Osteoblast (primary cell): ENCODE measurements at places on chromosomes 5 and 9. TPM values are rescaled to one million over a fixed set of nuclear protein-coding genes. Genes with fewer than 3 reads are reported as not detected.

Gene LCP2
- total RNA-seq, result not detected in 2 replicates

- peaks cover 30% of the 10 kb centered on the region for H3K4me1 ChIP-seq
- H3K36me3 ChIP-seq, result no peaks in the 10 kb centered on the region
- H3K4me3 ChIP-seq, result no peak overlapping the region
- peak; percentile 58 for DNase-seq
Observed at GRCh38 chr9:136058084-136058483, 37.0 kb downstream of the NACC2 start.

DNA sequence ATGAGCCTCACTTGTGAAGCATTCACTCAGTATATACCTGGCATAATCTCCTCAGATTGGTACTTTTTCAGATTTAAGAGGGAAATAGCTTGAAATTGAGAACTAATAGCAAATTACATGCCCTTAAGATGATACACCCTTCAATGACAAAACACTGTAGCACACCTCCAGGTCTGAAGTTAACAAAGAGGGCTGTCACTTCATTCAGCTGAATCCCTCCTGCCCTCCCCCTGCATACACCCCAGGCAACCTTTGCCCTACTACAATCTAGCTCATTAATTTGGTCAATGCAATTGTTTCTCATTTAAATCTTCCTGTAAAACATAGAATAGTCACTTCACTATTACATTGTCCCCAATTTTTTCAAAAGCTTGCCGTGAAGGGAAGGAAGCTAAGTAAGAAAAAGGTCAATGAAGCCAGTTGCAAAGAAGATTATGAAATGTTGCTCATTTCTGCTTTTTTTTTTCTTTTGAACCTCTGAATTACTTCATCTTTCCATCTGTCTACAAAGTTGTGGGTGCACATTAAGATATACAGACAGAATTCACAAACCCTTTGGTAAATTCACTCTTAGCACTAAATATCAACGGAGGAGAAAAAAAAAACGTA is 294.8 kb upstream of the PTGER4 start:
- no peak for DNase-seq
- H3K4me3 ChIP-seq, result no peak overlapping the region
- no peaks in the 10 kb centered on the region for H3K27me3 ChIP-seq
- H3K36me3 ChIP-seq, result no peaks in the 10 kb centered on the region
- H3K4me1 ChIP-seq, result peaks cover 23% of the 10 kb centered on the region

DNA sequence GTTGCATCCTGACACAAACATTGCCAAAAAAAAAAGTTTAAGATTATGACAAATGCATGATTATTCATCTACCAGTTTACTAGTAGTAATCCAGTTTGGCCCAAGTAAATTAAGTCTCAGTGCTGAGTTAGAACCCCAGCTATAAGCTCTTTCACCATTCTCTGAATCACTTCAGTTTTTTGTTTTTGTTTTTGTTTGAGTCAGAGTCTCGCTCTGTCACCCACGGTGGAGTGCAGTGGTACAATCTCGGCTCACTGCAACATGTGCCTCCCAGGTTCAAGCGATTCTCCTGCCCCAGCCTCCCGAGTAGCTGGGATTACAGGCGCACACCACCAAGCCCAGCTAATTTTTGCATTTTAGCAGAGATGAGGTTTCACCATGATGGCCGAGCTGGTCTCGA is 1.5 kb upstream of the PCYOX1L start:
- no peak for DNase-seq
- no peak overlapping the region for H3K27ac ChIP-seq

DNA sequence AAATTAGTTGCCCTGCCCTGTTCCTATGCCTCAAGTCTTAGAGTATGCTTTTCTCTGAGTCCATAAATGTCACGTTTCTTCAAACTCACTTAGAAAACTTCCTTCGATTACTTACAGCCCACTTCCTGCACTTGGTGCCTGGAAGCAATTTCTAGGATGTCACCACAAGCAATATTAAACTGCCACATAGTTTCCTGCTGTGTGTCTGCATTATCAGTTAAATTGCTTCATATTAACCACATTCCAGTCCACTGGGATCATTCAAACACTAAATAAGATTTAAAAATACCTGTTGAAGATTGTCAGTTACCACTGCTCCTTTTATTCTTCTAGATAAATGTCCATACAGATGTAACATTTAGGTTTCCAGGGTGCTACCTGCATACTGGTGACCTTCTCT is 4.1 kb downstream of the DENND1A start:
- H3K36me3 ChIP-seq, result no peaks in the 10 kb centered on the region
- peaks cover 24% of the 10 kb centered on the region for H3K4me1 ChIP-seq
- no peak for DNase-seq

- no peaks in the 10 kb centered on the region for H3K36me3 ChIP-seq
- H3K4me1 ChIP-seq, result no peaks in the 10 kb centered on the region
- no peak for DNase-seq
- no peak overlapping the region for H3K27ac ChIP-seq
Observed at GRCh38 chr9:30039712-30040111, 2344.7 kb upstream of the ACO1 start.

DNA sequence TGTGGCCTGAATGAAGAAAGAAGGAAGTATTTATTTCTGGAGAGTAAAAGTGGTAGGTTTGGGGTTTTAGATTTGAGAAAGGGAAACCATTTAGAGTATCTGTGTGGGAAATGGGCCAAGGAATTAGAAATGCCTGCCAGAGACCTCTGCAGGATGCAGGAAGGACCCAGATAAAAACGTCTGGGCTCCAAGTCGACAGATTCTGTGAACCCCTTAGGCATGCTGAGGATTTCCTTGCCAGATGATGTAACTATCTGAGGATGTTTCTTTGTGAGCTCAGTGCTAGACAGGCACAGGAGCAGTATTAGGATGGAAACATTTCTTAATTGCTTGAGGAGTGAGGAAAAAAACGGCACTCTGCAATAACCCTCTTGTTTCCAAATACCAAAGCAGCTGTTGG is 251.8 kb upstream of the DMRT1 start:
- H3K4me3 ChIP-seq, result no peak overlapping the region
- no peaks in the 10 kb centered on the region for H3K27me3 ChIP-seq
- no peak overlapping the region for H3K27ac ChIP-seq
- no peaks in the 10 kb centered on the region for H3K36me3 ChIP-seq
- H3K4me1 ChIP-seq, result no peaks in the 10 kb centered on the region
- DNase-seq, result no peak

- H3K27ac ChIP-seq, result no peak overlapping the region
- no peak overlapping the region for H3K4me3 ChIP-seq
- no peaks in the 10 kb centered on the region for H3K27me3 ChIP-seq
- DNase-seq, result no peak
- H3K36me3 ChIP-seq, result no peaks in the 10 kb centered on the region
Observed at GRCh38 chr5:126355940-126356339, 67.3 kb upstream of the GRAMD2B start.

GRCh38 chr5:133469846-133470245 is 142.5 kb downstream of the FSTL4 start:
- no peaks in the 10 kb centered on the region for H3K36me3 ChIP-seq
- no peak overlapping the region for H3K27ac ChIP-seq
- H3K4me3 ChIP-seq, result no peak overlapping the region
- no peaks in the 10 kb centered on the region for H3K4me1 ChIP-seq

GRCh38 chr5:68377733-68378132 is 162.2 kb downstream of the PIK3R1 start:
- H3K36me3 ChIP-seq, result no peaks in the 10 kb centered on the region
- H3K27ac ChIP-seq, result no peak overlapping the region
- no peak overlapping the region for H3K4me3 ChIP-seq
- H3K4me1 ChIP-seq, result peaks cover 12% of the 10 kb centered on the region
- no peak for DNase-seq
- H3K27me3 ChIP-seq, result no peaks in the 10 kb centered on the region

GRCh38 chr5:179270581-179271427 is 74.5 kb downstream of the ADAMTS2 start:
- DNase-seq, result peak; percentile 82
- no peak overlapping the region for H3K4me3 ChIP-seq
- H3K27me3 ChIP-seq, result no peaks in the 10 kb centered on the region
- peaks cover 26% of the 10 kb centered on the region for H3K36me3 ChIP-seq
- peak overlapping the region; percentile 99 for H3K27ac ChIP-seq

Gene TAF11L10
- not detected in 2 replicates for total RNA-seq

- H3K36me3 ChIP-seq, result no peaks in the 10 kb centered on the region
- no peak for DNase-seq
- H3K4me1 ChIP-seq, result no peaks in the 10 kb centered on the region
Observed at GRCh38 chr9:88936132-88936531, 55.1 kb upstream of the S1PR3 start.

Gene SLC6A7
- under 0.01 TPM in 1 of 2 replicates, not detected in the other for total RNA-seq
